ENCODE measurements at places on chromosomes 2 and 18. TPM values are rescaled to one million over a fixed set of nuclear protein-coding genes. Genes with fewer than 3 reads are reported as not detected.

DSEL gene
- 0.09 TPM for total RNA-seq

DNA sequence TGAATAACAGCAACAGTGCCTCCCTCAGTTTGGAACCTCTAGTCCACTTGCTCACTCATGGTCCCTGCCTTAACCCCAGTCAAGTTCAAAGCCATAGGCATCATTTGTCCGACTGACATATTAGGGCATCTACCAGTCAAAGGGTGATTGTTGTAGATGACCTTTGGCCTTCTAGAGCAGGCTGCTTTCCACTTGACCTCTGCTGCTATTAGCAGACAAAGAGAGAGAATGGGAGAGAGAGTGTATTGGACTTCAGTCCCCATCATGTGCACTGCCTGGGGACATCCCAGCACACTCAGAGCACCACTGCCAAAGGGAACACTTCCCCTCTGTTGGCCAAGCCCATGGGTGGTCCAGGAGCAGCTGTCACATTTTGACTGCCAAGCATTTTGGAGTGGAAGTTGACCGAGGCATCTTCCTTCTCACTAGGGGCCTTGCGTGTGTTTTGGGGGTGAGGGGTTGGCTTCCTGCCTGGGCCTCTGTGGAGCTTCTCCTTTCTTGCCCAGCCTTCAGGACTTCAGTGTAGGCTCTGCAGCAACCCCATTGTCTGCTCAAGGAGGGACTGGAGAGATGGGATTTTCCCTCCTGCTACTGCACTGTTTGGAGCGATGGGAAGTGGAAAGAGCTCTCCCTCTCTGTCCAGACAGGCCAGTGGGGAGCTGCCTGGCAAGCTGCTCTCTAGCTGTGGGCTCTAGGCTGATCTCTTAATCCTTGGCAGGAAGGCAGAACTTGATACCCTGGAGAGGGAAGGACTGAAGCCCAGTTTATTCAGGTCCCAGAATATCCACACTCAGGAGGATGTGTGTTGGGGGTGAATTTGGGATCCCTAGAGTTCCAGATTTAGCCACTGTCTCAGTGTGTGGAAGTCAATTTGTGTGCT lies 68.1 kb downstream of the TMEM247 start:
- no peak overlapping the region for H3K4me3 ChIP-seq
- H3K27me3 ChIP-seq, result no peaks in the 10 kb centered on the region
- H3K4me1 ChIP-seq, result peaks cover 55% of the 10 kb centered on the region
- no peak for DNase-seq
- no peaks in the 10 kb centered on the region for H3K36me3 ChIP-seq

GRCh38 chr2:103172821-103173220 lies 411.0 kb downstream of the TMEM182 start:
- DNase-seq, result no peak
- no peaks in the 10 kb centered on the region for H3K36me3 ChIP-seq
- H3K4me3 ChIP-seq, result no peak overlapping the region
- H3K27me3 ChIP-seq, result no peaks in the 10 kb centered on the region

DNA sequence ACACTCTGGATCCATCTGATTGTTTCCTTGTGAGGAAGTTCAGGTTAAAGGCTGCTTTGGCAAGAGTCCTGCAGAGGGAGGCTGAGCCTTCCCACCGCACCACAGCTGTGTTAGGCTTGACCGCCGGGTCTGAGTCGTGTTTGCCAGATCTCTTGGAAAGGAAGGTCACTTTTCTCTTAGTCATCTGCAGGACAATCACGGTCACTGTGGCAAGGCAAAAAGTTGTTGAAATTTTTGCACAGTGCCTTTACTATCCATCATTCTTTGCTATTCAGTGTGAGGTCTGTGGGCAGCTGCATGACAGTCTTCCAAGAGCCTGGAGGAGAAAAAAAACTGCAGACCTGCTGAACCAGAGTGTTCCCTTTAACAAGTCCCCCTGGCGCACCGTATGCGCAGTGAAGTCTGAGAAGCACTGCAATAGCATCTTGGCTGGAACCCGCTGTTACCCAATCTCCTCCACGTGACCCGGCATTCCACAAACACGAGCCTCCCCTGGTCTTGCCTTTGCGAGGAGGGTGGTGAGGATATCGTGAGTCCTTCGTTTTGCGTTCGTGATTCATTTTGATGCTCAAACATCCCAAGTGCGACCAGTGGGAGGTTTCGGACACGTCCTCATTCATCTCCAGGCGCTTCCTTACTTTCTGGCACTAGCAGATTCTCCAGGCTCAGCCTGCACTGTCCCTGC lies 23.0 kb downstream of the BIN1 start:
- no peaks in the 10 kb centered on the region for H3K27me3 ChIP-seq
- H3K4me1 ChIP-seq, result peaks cover 58% of the 10 kb centered on the region
- no peak for DNase-seq

DNA sequence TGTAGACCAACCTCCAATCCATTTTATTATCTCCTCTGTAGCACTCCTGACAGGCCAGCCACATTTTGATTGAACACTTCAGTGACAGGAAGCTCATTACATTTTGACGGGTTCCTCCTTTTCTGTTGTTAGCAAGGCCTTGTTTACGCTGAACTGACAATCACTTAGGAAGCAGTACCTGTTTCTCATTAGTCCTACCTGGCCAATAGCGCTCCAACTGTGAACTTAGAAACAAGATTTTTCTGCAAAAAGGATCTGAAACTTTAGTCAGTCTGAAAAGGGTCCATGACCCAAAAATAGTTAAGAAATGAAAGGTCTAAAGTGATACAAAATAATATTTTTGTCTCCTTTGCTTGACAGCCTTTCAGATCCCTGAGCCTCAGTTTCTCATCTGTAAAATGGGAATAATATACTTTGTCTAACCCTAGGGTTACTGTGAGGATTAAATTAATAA lies 119.6 kb upstream of the MSTN start:
- H3K27ac ChIP-seq, result no peak overlapping the region
- DNase-seq, result no peak
- peaks cover 8% of the 10 kb centered on the region for H3K4me1 ChIP-seq
- peaks cover 20% of the 10 kb centered on the region for H3K27me3 ChIP-seq
- H3K4me3 ChIP-seq, result no peak overlapping the region

DNA sequence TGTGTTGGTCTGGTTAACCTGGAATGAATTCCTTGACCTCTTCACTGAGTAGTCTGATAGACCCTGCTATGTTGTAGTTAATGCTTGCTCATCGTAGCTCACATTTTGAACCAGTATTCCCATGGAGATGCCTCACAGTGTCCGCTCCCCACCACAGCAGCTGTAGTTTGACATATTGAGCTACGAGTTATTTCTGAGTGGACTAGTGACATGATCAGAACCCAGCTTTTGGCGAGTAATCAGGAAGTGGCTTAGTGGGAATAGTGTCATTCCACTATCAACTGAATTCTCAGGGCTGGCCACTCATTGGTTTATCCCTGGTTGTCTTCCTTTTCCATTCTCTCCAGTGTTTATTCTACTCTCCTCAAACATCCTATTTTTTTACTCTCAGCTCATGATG lies 102.7 kb downstream of the MYO1B start:
- no peak overlapping the region for H3K27ac ChIP-seq
- no peaks in the 10 kb centered on the region for H3K27me3 ChIP-seq
- no peaks in the 10 kb centered on the region for H3K36me3 ChIP-seq
- no peaks in the 10 kb centered on the region for H3K4me1 ChIP-seq

DNA sequence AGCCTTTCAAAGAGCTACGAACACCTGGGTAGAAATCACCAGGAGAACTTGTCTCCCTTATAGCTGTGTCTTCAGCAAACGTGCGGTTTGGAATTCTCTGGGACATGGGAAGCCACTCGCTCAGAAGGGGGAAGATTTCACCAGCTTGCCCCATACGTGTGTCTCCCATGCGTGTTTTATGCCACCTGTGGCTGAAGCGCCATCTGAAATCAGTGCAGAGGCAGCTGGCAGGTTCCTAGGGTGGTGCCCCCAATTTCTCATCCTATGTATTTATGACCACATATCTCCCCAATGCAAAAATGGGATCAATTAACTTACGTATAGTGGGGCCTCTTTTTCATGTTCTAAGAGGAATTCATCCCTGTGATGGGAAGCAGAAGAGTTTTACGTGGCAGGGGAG lies 81.6 kb downstream of the TPO start:
- no peaks in the 10 kb centered on the region for H3K27me3 ChIP-seq
- H3K36me3 ChIP-seq, result no peaks in the 10 kb centered on the region
- no peaks in the 10 kb centered on the region for H3K4me1 ChIP-seq
- H3K4me3 ChIP-seq, result no peak overlapping the region

DNA sequence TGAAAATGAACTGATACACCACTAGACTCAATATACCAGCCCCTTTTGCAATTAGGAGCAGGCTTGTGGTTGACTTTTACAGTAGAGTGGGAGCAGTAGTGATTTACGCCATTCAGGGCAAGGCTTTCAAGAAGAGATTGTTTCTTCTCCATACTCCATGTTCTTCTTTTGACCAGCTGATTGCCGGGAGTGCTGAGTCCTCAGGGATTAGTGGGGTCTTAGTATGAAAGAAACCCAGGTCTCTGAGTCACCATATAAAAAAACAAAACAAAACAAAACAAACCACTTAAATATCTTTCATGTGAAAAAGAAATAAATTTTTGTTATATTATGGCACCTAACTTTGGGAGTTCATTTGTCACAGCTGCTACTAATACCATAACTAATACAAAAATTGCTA lies 465.6 kb upstream of the TRIB2 start:
- no peak overlapping the region for H3K4me3 ChIP-seq
- H3K36me3 ChIP-seq, result no peaks in the 10 kb centered on the region
- H3K27me3 ChIP-seq, result no peaks in the 10 kb centered on the region
- no peak overlapping the region for H3K27ac ChIP-seq

IL1R2 gene
- total RNA-seq, result 21.4 TPM

CYTIP gene
- 536 TPM for total RNA-seq

EFR3B gene
- 1.0 TPM for total RNA-seq

SCN3A gene
- total RNA-seq, result 0.23 TPM

SCN7A gene
- total RNA-seq, result not detected

GRCh38 chr2:168997794-168998193 lies 33.3 kb downstream of the ABCB11 start:
- no peak overlapping the region for H3K27ac ChIP-seq
- H3K4me1 ChIP-seq, result peaks cover 10% of the 10 kb centered on the region
- no peaks in the 10 kb centered on the region for H3K36me3 ChIP-seq

RGPD3 gene
- total RNA-seq, result 0.05 TPM

CXCR1 gene
- total RNA-seq, result not detected

- no peak for DNase-seq
- peaks cover 6% of the 10 kb centered on the region for H3K27me3 ChIP-seq
- H3K27ac ChIP-seq, result no peak overlapping the region
Measured at GRCh38 chr18:4060427-4061281, 394.5 kb downstream of the DLGAP1 start.

- H3K36me3 ChIP-seq, result no peaks in the 10 kb centered on the region
- DNase-seq, result no peak
- no peak overlapping the region for H3K27ac ChIP-seq
- H3K27me3 ChIP-seq, result no peaks in the 10 kb centered on the region
- no peak overlapping the region for H3K4me3 ChIP-seq
- no peaks in the 10 kb centered on the region for H3K4me1 ChIP-seq
Measured at GRCh38 chr2:60424233-60424632, 129.2 kb downstream of the BCL11A start.

PSME4 gene
- total RNA-seq, result 37.8 TPM

DNA sequence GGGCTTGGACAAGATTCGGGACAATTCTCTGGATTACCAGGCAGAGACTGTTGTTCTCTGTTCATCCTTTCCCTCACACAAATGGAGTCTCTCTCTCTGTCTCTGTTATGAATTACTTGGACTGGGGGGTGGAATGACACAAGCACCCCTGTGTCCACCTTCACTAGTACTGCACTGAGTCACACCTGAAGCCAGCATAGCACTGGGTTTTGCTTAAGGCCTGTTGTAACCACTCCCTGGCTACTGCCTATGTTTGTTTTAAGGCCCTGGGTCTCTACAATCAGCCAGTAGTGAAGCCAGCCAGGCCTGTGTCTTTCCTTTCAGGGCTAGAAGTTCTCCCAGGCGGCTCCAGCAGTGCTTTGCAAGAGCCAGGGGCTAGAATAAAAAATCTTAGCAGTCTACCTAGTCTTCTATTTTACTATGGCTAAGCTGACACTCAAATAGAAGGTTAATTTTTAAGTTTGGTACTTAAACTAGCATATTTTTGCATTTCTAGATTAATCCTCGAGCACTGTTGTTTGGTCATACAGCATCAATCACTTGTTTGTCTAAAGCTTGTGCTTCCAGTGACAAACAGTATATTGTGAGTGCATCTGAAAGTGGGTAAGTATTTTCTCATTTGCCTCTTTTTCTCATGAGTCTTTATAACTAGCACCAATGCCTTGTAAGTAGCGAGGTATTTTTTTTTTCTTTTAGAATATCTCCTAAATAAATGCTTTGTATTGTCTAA lies 27.8 kb downstream of the WDR7 start:
- DNase-seq, result no peak
- peaks cover 18% of the 10 kb centered on the region for H3K36me3 ChIP-seq
- no peak overlapping the region for H3K27ac ChIP-seq
- no peaks in the 10 kb centered on the region for H3K27me3 ChIP-seq
- peaks cover 2% of the 10 kb centered on the region for H3K4me1 ChIP-seq
- H3K4me3 ChIP-seq, result no peak overlapping the region

EMX1 gene
- total RNA-seq, result not detected

GRCh38 chr2:19029655-19030054 lies 328.8 kb downstream of the OSR1 start:
- H3K27me3 ChIP-seq, result no peaks in the 10 kb centered on the region
- no peak for DNase-seq
- H3K4me1 ChIP-seq, result no peaks in the 10 kb centered on the region
- no peak overlapping the region for H3K27ac ChIP-seq

TNS1 gene
- 0.64 TPM for total RNA-seq

GRCh38 chr2:80059447-80059846 lies 245.1 kb downstream of the LRRTM1 start:
- H3K27ac ChIP-seq, result no peak overlapping the region
- H3K36me3 ChIP-seq, result no peaks in the 10 kb centered on the region
- no peak for DNase-seq
- no peaks in the 10 kb centered on the region for H3K27me3 ChIP-seq

FIGLA gene
- total RNA-seq, result not detected

ITPRIPL1 gene
- total RNA-seq, result 24.8 TPM

GRCh38 chr2:239688840-239689239 lies 288.0 kb upstream of the HDAC4 start:
- no peak for DNase-seq
- no peaks in the 10 kb centered on the region for H3K36me3 ChIP-seq
- H3K4me3 ChIP-seq, result no peak overlapping the region
- peaks cover 8% of the 10 kb centered on the region for H3K27me3 ChIP-seq

DNA sequence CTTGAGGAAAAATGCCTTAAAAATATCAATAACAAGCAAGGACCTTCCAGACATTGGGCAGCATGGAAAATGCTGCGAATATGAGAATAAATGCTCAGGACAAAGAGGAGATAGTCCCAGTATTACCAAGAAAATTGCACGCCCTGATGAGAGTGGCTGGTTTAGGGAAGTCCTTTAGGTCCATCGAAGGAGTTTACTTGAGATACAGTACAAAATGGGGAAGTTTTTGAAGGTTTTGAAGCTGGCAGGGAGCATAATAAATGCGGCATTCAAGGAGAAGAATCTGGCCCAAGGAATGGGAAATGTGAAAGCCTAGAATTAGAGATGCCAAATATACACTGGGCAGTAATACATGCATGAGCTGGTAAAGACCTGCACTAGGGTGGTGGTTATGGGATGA lies 90.2 kb upstream of the SPATS2L start:
- H3K27me3 ChIP-seq, result peaks cover 8% of the 10 kb centered on the region
- H3K27ac ChIP-seq, result no peak overlapping the region
- no peaks in the 10 kb centered on the region for H3K36me3 ChIP-seq
- H3K4me1 ChIP-seq, result no peaks in the 10 kb centered on the region

KIF1A gene
- 8.2 TPM for total RNA-seq
